Cardiac muscle cell (in vitro differentiated cells and primary cell): ENCODE measurements at places on chromosomes 11 and 22.

- DNase-seq = peak; percentile 82
These were observed 5.6 kb downstream of the DDB2 start for GRCh38 chr11:47220401-47220821.

DNA sequence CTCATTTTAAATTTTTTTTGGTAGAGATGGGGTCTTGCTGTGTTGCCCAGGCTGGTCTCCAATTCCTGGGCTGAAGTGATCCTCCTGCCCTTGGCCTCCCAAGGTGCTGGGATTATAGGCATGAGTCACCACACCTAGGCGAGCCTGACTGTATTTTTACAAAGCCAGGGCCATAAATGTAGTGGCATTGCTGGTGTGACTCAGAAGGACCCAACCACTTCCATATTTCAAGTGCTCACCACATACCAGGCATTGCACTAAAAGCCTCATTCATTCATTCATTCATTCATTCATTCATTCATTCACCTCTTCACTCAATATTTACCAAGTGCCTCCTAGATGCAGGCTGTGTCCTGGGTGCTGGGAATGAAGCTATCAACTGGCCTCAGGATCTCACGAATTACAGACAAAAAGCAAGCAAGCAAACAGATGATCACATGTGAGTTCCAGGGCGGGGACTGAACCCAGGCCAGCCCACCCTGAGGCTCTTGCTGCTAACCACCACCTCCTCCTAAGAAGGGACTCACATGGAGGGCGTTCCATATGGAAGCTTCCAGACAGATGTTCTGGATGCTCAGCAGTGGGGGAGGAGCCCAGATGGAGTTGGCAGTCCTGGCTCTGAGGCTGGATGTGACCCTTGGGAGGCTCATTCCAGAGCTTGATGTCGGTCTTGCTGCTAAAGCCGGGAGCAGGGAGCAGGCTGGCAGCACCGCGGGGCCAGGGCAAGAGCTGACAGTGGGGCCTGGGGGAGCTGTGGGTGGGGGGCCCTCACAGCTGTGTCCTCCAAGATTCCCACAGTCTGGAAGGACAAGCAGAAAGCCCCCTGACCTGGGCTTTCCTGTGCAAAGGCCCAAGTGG, 158.8 kb downstream of the CTTN start:
- no peak for DNase-seq

DNA sequence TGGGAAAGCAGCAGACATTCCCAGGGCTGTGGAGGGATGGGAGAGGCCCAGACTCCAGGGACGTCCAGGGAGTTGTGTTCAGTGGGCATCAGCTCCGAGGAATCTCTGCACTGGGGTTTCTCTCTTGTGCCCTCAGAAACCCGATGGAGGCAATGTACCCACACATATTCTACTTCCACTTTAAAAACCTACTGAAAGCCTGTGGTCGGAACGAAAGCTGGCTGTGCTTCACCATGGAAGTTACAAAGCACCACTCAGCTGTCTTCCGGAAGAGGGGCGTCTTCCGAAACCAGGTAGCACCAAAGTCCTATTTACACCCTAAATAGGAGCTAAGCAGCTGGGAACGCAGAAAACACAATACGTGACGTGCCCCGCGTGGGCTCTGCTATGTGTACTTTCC, 8.3 kb downstream of the APOBEC3D start:
- no peak for DNase-seq

DNA sequence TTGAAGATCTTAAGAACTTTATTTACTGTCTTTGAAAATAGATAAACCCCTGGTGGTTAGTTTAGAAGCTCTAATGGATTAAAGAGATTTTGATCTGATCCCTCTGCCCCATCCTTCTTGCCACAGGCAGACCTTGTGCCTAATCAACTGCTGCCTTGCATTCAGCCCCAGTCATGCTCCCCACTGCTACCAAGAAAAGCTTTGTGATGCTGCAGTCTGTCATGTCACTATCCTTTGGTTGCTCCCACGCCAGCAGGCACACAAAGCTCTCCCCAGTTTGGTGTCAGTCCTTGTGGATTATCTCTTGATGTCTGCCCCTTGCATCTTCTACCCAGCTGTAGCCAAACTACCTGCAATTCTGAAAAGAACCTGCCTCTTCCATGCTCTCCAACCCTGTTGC, 112.2 kb downstream of the MTNR1B start:
- DNase-seq = no peak

DNA sequence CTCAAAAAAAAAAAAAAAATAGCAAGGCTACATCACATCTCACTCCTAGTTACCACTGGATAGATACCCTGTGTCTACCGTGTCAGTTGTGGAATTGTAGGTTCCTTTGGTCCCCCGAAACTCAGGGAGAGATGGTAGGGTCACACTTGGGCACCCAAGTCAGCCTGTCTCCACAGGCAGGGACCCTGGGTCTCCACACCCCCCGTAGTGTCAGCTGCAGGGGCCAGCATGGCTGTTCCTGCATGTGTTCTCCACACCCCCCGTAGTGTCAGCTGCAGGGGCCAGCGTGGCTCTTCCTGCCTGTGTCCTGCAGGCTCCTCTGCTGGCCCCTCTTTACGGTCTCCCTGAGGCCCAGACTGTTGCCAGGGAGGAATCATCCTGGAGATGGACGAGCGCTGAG, 282.1 kb downstream of the BRD1 start:
- no peak for DNase-seq

GRCh38 chr22:44109416-44109815, 71.3 kb upstream of the PARVG start:
- DNase-seq = no peak

DNA sequence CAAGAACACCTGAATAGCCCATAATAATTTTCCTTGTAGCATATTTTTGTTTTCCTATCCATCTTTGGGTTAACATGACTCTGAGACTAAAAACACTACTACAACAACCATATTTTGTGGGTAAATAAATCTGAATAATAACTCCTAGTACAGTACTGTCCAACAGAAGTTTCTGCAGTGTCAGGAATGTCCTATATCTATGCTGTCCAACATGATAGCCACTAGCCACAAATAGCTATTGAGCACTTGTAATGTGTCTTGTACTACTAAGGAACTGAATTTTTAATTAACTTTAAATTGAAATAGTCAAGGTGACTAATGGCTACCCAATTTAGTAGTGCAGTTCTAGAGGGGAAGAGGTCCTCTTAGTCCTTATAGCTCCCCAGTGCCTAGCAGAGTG, 135.6 kb downstream of the CADM1 start:
- no peak for DNase-seq

DNA sequence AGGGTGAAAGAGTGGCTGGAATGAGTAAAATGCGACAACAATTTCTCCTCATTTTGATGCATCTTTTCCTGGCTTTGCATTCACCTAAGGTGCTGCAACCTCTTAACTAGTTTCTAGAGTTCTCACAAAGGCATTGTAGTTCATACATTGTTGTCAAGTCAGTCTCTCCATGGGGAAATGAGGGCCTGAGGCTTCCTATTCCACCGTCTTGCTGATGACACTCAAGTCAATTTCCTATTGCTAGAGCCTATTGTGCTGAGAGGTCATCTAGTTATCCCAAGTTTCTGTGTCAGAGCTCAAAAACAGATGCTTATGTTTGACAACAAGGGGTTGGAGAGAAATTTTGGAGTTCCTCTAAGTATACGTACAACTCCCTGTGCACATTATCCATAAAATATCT, 11.6 kb upstream of the MS4A6A start:
- no peak for DNase-seq

DNA sequence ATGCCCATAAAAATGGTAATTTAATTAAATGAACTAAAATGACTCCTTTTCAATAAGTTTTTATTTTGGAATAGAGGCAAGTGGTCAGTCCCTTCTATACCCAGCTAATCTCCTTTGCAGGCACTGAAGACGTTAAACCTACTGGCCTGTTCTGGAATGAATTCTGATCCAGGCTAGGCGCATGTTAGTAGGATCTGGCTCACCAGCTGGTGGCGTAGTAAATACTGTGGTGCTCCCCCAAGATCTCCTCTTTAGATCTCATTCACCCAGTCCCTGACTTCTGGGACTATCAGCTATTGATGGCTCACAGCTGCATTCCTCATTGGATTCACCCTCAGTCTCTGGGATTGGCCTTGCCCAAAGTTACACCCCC, 173.7 kb upstream of the DDI1 start:
- DNase-seq = no peak

GRCh38 chr22:50270666-50271394, 650 bp upstream of the MAPK11 start:
- peak; percentile 79 for DNase-seq
